ENCODE measurements at places on chromosomes 6 and 20.

- no peak overlapping the region for H3K4me3 ChIP-seq
- DNase-seq: no peak
- no peaks in the 10 kb centered on the region for H3K36me3 ChIP-seq
- no peak overlapping the region for H3K27ac ChIP-seq
- no peaks in the 10 kb centered on the region for H3K27me3 ChIP-seq
- H3K4me1 ChIP-seq: no peaks in the 10 kb centered on the region
Observed at GRCh38 chr6:128095362-128095761, 194.5 kb upstream of the THEMIS start.

- H3K27ac ChIP-seq: peak overlapping the region; percentile 87
- peaks cover 28% of the 10 kb centered on the region for H3K36me3 ChIP-seq
- H3K27me3 ChIP-seq: no peaks in the 10 kb centered on the region
Observed at GRCh38 chr6:26457264-26457805, 420 bp upstream of the BTN2A1 start.

DNA sequence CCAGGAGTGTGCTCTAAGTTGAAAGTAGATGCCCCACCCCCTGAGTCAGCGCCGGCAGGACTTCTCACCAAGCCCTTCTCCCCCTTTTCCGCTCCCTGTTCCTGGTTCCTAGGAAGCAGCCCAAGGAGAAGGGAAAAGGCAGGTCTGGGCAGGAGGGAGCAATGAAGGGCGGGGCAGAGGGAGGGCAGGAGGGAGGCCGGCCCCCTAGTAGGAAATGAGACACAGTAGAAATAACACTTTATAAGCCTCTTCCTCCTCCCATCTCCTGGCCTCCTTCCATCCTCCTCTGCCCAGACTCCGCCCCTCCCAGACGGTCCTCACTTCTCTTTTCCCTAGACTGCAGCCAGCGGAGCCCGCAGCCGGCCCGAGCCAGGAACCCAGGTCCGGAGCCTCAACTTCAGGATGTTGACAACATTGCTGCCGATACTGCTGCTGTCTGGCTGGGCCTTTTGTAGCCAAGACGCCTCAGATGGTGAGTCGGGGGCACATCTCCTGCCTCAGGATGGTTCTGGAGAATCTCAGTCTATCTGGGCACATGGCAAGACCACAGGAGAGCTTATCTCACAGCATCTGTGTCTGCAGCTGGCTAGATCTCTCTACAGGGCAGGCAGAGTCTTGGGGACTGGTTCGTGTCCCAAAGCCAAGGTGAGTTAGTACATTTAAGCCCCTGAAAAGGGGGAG lies at the start of gene PROCR:
Gene PROCR (plus strand): TSS at position 320 of the 681 bp plus-strand sequence. CDS start 83 bp downstream, at position 403.
- no peaks in the 10 kb centered on the region for H3K27me3 ChIP-seq
- peak; percentile 69 for DNase-seq

GRCh38 chr6:3690506-3690905 lies 61.0 kb downstream of the PXDC1 start:
- H3K4me3 ChIP-seq: no peak overlapping the region
- H3K36me3 ChIP-seq: no peaks in the 10 kb centered on the region
- H3K27ac ChIP-seq: no peak overlapping the region
- no peaks in the 10 kb centered on the region for H3K4me1 ChIP-seq

Data from K562 (cell line).